CD4-positive, alpha-beta T cell treated with Interleukin-4 for 4 hours (primary cell): ENCODE measurements at places on chromosomes 12 and 14.
A peak's percentile ranks its signal among the peaks of the same experiment; 100 is the strongest.

- DNase-seq, result no peak
Observed at GRCh38 chr12:111444314-111444924, 38.7 kb downstream of the SH2B3 start.

DNA sequence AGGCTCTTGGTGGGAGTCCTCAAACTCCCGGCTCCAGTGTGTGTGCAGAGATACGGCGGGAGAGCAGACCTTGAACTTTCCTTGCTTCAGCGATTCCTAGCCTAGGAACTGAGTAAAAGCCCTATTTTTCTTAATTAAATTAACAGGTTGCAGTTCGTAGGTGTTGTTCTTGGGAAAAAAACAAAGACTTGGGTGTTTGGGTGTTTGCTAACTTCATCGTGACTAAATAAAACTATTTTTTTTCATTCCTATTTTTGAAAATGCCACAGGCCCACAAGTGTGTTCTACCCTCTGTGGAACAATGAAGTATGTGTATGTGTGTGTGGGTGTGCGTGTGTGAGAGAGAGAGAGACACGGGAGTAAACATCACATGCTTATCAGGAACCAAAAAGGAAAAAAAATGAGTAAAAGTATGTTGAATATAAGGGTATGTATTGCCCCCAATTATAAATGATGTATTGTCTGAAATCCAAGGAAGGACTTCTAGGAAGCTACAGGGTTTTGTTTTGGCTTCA lies 651 bp downstream of the TMEM117 start:
- DNase-seq, result peak; percentile 11

DNA sequence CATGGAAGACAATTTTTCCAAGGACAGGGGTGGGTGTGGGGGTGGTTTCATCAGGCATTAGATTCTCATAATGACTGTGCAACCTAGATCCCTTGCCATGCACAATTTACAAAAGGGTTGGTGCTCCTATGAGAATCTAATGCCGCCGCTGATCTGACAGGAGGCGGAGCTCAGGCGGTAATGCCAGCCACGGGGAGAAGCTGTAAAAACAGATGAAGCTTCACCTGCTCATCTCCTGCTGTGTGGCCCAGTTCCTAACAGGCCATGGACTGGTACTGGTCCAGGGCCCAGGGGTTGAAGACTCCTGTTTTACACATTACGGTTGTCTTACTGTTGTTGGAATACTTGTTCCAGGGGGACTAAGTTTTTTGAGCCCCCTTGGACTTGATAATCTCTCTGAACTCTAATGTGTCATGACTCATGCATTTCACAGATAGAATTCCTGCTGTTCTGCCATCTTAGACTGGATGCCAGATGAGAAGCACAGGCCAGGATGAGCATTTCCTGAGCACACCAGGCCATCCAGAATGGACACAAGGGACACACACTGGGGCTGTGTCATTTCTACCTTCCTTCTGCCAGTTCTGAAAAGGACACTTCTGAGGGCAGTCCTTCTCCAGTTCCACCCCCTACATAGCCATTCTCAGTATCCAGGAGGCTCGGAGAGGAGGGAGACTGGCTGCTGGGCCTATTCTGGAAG lies 5.8 kb downstream of the PLEKHD1 start:
- DNase-seq, result no peak

- DNase-seq, result no peak
Observed at GRCh38 chr14:99075061-99075460, 196.9 kb downstream of the BCL11B start.

- DNase-seq, result peak; percentile 23
Observed at GRCh38 chr12:84842406-84843013, 70.1 kb downstream of the SLC6A15 start.

- DNase-seq, result no peak
Observed at GRCh38 chr12:119931402-119931801, 54.3 kb upstream of the CIT start.

DNA sequence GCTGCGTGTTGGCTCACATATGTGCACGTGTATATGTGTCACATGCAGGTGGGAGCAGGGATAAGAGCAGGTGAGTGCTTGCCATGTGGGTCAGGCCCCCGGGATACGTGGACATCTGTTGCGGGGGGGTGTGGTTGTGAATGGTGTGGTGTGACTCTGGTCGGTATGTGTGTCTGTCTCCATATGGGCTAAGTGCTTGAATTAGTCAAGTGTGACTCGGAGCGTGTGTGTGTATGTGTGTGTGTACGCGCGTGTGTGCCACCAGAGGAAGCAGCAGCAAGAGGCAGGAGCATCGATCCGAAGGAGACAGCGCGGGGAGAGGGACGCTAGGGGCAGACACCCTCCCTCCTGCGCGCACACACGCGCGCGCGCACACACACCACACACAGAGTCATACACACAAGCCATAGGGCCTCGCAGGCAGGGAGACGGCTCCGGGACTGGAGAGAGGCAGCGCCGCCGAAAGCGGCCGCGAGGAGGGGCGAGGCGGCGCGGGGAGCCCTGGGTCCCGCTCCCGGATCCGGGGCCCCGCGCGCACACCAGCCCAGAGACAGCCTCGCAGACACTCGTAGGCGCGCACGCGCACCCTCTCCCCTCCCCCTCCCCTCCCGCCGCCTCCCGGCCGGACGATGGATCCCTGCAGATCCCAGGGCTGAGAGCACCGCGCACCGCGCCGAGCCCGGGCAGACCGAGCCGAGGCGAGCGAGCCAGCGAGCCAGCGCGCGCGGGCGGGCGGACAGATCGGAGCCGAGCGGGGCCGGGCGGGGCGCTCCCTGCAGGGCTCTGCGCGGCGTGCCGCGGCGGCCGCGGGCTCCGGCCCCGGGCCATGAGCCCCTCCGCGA lies at the start of gene ASIC1:
ASIC1 (plus strand) TSS at position 597 of the 842 bp plus-strand sequence. CDS start 1,171 bp downstream, outside the sequence.
- peak; percentile 20 for DNase-seq

GRCh38 chr14:91364524-91365270 lies 52.9 kb downstream of the CCDC88C start:
- DNase-seq, result no peak

- DNase-seq, result no peak
Observed at GRCh38 chr12:109450980-109451379, 26.1 kb downstream of the KCTD10 start.
